ENCODE measurements at places on chromosomes 6 and 20.

DNA sequence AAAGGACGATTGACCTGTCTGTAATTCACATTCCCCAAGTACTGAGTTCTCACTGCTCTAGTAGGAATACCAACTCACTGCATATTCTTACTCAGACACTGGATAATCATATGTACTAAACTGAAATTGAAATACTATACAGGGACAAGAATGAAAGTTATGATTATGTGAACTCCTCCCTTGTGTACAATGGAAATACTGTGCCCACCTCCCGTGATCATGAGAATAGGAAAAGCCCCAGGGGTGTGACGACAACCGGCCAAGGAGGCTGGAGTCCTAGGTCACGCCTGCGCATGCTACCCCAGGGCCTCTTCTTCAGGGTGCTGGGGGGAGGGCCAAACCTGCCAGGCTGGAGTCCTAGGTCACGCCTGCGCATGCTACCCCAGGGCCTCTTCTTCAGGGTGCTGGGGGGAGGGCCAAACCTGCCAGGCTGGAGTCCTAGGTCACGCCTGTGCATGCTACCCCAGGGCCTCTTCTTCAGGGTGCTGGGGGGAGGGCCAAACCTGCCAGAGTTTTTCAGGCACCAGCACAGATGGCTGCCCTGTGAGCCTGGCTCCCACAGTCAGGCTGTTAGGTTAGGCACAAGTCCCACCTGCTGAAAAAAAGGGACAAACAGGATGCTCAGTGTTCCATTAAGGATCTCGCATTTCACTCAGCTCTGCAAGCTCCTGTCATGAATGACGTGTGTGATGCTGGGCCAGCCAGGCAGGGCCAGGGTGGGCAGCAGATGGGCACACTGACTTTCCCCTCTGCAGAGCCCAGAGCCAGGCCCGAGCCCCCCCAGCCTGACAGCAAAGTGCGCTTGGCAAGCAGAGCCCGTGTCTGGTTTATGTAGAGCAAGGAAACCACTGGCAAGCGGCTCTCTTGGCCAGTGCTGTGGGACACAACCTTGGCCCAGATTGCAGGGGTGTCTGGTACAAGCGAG is 107.7 kb downstream of the FOXF2 start:
- no peak for DNase-seq

DNA sequence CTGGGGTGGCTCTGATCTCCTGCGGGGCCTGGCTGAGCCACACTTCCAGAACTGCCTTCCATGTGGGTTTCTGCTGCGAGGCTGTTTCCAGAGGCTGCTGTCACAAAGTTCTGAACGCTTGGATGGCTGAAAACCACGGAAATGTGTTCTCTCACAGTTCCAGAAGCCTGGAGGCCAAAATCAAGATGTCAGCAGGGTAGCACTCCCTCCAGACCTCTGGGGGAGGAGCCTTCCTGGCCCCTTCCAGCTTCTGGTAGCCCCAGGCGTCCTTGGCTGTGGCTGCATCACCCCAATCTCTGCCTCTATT is 23.7 kb upstream of the BMP7 start:
- no peak for DNase-seq

DNA sequence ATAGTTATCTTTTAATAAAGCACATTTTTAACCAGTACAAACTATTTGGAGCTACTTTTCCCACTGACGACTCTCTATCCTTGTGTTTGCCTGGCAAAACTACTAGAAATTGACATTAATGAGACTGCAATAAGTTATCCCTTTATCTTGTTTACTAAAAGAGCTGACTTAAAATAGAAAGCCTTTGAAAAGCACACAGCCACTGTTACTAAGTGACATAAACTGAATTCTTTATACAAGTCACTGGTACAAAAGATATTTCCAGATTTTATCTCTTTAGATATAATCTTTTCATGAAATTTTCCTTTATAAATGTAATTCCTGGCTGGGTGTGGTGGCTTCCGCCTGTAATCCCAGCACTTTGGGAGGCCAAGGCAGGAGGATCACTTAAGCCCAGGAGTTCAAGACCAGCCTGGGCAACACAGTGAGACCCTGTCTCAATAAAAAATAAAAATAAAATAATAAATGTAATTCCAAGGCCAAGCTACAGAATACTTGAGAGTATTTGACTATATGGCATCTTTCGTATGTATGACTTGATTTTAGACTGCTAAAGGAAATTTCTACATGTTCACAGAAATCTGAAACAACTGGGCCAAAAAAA is 9.5 kb downstream of the MBOAT1 start:
- no peak for DNase-seq

DNA sequence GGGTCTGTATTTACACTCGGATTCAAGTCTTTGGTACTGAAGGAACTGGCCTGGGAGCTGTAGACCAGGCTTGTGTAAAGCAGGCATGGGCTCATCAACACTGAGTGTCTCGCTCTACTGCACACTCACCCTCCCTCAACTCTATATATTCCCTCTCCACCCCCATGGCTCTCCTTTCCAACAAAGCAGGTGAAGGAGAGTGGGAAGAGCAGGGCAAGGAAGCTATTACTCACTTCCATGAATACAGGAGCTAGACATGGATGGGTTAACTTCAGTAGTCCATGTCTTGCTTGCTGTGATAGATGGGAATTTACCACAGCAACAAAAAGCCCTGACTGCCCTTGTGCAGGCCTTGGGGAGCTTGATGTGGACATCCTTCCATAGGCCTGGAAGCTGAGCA is 20.7 kb upstream of the SLC2A12 start:
- DNase-seq = no peak

DNA sequence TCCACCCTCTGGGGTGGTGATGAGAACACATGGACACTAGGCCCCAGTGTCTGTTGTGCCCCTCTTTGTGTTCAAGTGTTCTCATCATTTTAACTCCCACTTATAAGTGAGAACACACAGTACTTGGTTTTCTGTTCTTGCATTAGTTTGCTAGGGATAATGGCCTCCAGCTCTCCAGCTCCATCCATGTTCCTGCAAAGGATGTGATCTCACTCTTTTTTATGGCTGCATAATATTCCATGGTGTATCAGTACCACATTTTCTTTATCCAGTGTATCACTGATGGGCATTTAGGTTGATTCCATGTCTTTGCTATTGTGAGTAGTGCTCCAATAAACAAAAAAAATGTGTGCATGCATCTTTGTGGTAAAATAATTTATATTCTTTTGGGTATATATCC is 67.4 kb downstream of the RWDD2A start:
- DNase-seq = no peak

DNA sequence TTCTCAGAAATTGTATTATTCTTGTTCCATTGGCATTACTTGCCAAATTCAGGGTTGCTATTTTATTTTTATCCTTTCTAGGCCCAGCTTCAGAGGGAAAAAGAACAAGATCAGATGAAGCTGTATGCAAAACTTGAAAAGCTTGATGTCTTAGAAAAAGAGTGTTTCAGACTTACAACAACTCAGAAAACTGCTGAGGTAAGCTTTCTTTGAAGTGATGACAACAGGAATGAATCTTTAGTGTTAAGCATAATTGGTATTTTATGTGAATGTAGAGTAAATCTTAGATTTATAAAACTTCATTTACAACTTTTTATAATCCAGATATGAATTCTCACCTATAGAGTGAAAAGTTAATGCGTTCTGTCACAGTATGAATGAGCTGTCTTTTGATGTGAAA is 58.4 kb downstream of the CEP57L1 start:
- no peak for DNase-seq

DNA sequence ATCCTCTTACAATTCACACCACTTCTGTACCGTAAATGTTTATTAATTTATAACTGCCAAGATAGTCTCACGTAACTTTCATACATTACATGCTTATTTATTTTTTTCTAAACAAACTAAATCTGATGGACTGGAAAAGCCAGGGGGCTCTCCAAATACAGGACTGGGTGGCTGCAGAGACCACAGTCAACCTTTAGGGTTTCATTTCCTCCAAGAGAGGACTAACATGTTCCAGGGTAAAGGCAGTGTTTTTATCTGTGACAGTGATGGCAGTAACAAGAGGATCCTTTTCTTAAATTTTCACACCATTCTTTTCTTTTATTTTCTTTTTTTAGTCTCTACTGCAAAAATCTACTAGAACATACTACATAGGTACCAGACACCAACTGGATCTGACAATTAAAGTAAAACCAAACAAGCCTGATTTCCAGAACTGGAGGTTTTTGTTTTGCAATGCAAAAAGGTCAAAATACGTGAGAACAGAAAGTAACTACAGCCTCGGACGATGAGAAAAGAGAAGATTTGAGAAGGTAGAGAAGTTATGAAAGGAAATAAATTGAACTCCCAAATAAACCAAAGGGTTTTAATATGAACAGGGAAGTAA is 1.2 kb downstream of the LMBRD1 start:
- no peak for DNase-seq

DNA sequence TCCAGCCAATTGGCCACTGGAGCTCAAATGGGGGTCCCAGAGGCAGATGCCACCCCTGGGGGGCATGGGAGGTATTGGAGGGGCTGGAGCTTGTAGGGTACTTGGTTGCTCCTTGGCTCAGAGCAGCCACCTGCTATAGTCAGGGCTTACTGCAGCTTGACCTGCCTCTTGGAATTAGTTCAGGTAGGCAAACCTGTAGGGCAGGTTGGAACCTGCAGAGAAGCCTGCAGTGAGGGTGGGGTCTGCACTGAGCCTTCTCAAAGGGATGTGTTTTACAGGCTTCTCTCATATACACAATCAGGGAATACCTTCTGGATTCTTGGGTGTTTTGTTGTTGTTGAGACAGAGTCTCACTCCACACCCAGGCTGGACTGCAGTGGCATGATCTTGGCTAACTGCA is 94.2 kb upstream of the MYL9 start:
- no peak for DNase-seq

- DNase-seq = no peak
These were observed 91.2 kb upstream of the SIRPA start for GRCh38 chr20:1803932-1804501.

- DNase-seq = no peak
These were observed 32.8 kb upstream of the HLA-C start for GRCh38 chr6:31304683-31305082.

DNA sequence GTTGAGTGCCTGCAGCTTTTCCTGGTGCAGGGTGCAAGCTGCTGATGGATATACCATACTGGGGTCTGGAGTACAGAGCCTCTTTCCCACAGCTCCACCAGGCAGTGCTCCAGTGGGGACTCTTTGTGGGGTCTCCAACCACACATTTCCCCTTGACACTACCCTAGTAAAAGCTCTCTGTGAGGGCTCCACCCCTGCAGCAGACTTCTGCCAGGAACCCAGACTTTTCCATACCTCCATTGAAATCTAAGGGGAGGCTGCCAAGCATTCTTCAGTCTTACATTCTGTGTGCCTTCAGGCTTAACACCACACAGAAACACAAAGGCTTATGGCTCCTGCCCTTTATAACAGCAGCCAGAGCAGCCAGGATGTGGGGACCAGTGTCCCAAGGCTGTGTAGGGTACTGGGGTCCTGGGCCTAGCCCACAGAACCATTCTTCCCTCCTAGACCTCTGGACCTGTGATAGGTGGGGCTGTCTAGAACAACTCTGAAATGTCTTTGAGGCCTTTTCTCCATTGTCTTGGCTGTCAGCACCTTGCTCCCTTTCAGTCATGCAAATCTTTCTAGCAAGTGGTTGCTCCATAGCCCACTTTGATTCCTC is 65.7 kb downstream of the TBXT start:
- DNase-seq = no peak

- DNase-seq = no peak
These were observed 62.4 kb downstream of the YTHDF1 start for GRCh38 chr20:63153254-63154221.

DNA sequence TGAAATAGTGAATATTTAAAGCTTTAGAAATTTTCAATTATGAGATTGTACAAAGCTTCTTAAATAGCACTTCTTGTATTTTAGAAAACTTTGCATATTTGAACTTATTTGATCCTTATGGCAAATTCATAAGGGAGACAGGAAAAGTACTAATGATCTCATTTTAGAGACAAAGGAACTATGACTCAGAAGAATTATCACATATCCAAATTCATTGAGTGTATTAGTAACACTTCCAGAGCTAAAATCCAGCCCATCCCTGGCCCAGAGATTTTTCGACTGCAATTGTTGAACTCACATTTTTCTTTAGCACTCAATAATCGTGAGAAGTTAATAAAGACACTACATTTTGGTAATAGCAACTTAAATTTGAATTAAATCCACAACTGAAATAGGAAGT is 704.3 kb downstream of the EPM2A start:
- no peak for DNase-seq

DNA sequence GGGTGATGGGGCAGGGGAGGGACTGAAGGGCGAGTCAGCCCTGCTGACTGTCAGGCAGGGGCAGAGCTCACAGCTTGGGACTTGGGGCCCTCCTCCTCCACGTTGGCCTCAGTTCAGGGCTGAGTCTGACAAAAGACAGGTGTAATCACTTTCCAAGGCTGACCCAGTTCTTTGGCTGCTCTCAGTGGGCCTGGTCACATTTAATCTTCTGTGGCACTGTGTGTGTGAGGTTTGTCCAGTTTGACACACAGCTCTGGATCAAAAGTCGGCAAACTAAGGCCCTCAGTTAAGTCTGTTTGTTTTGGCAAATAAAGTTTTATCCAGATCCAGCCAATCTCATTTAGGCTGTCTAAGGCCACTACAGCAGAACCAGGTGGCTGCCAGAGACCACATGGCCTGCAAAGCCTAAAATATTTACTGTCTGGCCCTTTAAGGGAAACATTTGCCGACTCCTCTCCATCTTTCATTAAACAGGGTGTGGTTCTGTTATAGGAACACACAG is 5.1 kb upstream of the MAP1LC3A start:
- DNase-seq = no peak

- no peak for DNase-seq
These were observed 207.7 kb upstream of the PTCHD4 start for GRCh38 chr6:48318670-48319069.

DNA sequence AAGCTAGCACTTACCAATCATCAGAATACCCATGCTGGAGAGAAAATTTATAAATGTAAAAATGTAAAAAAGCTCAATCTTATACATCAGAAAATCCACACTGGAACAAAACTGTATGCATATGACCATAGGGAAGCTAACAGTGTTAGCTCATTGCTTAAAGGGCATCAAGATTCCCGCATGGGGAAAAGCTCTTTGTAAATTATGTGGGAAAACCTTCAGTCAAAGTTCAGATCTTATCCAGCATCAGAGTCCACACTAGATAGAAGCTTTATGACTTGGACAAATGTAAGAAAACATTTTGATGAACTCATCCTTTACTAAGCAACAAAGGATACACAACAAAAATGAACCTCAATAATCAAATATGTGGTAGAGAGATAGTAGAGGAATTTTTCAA is 34.7 kb downstream of the ZKSCAN8 start:
- DNase-seq = no peak

GRCh38 chr20:63290136-63290676 is 2.8 kb upstream of the COL20A1 start:
- DNase-seq = no peak

- no peak for DNase-seq
These were observed 28.0 kb upstream of the NEDD9 start for GRCh38 chr6:11260249-11261038.

DNA sequence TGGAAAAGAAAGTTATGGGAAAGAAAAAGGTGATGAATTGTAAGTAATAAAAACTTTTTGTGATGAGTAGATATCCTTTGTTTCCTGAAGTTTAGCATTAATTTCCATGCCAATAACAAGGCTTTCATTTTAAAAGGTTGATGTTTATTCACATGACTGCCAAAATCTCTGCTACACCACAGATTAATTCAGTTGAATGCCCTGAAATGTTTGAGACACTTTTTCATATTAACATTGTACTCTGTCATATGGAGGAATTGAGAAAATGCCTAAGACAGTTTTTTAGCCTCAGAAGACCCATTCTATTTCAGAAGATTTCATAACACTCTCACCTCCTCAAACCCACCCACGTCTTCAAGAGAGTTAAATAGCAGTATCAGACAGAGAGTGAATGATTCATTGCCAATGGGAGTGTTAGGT is 115.5 kb downstream of the ADGRG6 start:
- no peak for DNase-seq
